ENCODE measurements at places on chromosomes 6 and 20.
A peak's percentile ranks its signal among the peaks of the same experiment; 100 is the strongest.

DNA sequence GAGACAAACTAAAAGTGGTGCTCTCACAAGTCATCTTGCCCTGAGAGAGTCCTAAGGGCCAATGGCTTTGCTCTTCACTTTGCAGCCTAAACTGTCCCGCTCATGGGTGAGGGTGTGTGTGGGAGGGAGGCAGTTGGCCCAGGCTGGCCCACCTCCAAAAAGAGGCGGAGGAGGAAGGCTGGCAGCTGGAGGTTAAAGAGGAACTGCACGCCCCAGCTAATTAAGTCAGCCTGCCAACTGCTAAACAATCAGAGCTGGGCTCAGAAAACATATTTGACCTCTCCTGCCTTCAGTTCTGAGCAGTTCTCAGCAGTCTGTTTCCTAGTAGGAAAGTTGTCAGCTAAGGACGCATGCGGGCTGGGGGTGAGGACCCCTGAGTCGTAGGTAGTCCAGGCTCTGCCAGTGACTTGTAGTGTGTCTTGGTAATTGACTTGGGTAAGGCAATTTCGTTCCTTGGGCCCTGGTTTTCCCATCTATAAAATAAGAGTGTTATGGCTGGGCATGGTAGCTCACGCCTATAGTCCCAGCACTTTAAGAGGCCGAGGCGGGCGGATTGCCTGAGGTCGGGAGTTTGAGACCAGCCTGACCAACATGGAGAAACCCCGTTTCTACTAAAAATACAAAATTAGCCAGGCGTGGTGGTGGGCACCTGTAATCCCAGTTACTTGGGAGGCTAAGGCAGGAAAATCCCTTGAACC lies 17.0 kb downstream of the GSS start:
- no peak for DNase-seq

GRCh38 chr6:111361648-111362047 lies 121.4 kb downstream of the REV3L start:
- DNase-seq = peak; percentile 57

- peak; percentile 41 for DNase-seq
Observed at GRCh38 chr20:63183422-63184146, 32.3 kb downstream of the YTHDF1 start.

DNA sequence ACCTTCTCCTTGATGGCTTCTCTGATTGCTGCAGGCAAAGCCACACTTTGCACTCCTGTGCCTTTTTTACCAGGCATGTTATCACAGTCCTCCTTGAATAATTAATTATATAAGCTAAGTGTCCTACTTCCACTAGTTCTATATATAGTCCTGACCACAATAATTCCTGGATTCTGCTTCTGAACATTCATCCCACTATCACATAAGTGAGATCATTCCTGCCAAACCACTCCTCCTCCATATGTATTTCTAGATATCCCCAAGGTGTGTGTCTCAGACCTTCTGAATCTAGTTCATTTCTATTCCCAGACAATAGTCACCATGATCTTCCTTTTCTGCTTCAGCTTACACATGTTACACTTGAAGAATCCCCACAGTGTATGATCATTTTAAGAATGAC lies 1237.5 kb upstream of the MAP3K7 start:
- no peak for DNase-seq

DNA sequence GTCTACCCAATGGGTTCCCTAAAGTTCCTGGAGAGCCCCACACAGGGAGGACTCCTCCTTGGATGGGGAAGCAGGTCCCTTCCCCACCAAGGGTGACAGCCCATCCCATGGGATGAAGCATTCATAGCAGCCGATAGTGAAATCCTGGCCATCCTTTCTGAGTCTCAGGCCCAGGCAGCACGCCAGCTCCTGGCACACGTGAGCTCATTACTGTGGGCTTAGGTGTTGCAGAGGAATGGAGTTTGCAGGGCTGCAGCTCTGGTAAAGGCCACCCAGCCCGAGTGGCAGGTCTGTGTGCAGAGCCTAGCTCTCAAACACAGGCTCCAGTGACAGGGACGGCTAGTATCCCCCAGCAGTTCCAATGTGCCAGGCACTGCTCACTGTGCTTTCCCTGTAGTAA lies 31.0 kb downstream of the SIRPA start:
- DNase-seq = no peak

Data from ACHN (cell line).